ENCODE measurements at places on chromosomes 7 and 10.

- no peak for DNase-seq
These were observed 620 bp downstream of the BET1 start for GRCh38 chr7:94003446-94004023.

- no peak for DNase-seq
These were observed 315.6 kb upstream of the KCND2 start for GRCh38 chr7:119957335-119957734.

DNA sequence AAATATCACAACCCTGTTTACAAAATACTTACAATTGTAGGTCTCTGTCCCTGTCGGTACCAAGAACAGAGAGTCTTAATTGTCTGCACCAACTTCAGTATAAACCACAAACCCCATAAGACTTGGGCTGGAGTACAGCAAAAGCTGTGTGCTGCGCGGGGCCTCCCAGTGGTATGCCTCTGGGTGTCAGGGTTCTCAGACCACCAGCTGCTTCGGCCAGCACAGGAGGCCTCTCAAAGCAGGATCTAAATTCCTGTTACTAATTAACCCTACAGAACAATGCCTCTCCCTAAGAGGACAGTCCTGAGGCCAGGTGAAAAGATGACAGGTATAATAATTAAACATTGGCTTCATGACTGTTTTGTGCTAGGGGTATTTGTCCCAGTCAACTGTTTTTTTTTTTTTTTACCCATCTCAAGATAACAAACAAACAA, 957 bp upstream of the SVIL start:
- no peak for DNase-seq

GRCh38 chr7:79624336-79624735, 170.9 kb upstream of the MAGI2 start:
- no peak for DNase-seq

DNA sequence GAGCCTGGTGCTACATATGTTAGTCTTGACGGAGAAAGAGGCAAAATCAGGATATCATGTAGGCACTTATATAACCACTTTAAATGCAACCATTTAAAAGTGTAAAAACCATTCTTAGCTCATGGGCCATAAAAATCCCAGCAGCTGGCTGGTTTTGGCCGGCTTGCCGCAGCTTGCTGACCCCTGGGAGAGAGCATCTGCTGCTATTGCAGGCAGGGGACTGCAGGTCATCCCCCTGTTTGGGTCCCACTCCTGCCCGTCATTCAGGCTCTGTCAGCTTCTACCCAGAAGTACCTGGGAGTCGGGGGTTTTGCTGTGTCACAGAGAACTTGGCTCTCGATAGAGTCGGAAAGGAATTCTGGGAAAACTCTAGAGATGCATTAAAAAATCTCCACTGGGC, 187.4 kb downstream of the CUX1 start:
- no peak for DNase-seq

- no peak for DNase-seq
These were observed 15.5 kb downstream of the ELMO1 start for GRCh38 chr7:37433166-37433565.

DNA sequence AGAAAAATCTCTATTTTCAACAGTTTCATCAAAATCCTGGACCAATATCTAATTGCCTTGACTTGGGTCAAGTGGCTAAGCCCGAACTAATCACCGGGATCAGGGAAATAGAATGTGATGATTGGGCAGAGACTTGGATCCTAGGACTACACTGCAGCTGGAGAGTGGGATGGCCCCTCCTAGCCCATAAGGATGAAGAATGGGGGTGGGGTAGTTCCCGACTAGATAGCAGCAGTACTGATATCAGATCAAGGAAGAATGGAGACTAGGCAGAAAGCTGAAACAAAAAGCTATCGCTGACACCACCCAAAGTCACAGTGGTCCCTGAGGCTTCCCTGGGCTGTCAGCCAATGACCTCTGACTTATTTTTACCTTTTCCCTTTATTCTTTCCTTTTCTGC, 160.4 kb upstream of the PHYHIPL start:
- no peak for DNase-seq

DNA sequence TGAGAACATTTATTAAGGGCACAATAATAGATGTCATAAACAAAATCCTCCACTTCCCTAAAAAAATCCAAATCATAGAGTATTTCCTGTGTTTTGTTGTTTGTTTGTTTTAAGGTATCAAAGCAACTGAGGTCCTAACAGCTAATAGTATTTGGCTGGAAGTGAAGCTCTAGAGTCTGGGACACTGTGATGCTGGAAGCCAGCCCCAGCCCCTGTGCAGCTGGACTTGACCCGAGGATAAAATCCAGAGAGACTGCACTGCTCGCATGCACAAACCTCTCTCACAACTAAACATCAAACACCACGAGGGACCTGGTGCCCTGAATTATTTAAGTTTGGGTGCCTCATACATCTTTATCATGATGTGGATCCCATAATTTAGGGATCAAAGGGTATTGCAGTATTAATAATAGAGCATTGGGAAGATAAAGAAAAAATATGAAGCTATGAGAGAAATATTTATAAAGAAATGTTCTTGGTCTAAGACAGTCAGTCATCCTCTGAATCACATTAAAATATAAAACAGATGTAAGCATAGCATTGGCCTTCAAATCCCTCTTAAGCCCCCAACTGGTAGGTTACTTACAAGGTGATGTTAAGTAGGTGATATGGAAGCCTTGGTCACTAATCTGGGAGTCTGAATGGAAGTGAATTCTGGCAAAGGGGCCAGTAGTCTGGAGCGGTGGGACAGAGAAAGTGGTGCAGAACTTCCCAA, 44.4 kb downstream of the CUBN start:
- no peak for DNase-seq

- no peak for DNase-seq
These were observed 341.7 kb downstream of the GFRA1 start for GRCh38 chr10:115931309-115931708.

DNA sequence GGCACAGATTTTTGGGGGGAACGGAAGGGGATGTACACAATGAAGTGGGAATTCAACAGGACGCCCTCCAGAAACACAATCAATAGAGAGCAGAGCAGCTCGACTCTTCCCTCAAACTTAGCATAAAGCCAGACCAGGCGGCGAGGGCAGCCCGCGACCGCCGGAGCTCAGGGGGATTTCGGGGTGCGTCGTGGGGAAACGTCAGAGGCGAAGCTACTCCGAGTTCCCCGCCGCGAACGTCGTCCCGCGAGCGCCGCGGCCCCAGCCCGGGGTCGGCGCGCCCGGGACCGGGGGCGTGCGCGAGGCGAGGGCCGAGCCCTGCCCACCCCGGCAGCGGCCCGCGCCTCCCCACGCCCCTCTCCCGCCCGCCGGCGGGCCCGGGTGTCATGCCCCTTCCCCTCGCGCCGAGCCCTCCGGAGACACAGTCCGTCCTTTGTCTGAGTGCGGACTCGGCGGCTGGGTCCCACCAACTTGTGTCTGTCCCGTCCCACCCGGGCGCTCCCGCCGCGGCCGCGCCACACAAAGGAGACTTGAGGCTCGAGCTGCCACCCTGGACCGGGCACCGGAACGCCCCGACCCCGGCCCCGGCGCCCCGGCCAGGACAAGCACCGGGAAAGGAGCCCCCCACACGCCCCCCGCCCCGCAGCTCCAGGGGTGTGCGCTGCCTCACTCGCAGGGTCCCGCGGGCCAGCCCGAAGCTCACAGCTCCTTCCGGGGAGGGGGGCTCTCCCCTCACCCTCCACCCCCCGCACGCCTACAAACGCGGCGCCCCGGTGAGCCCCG, 634 bp downstream of the EZH2 start:
- DNase-seq, result peak; percentile 32

DNA sequence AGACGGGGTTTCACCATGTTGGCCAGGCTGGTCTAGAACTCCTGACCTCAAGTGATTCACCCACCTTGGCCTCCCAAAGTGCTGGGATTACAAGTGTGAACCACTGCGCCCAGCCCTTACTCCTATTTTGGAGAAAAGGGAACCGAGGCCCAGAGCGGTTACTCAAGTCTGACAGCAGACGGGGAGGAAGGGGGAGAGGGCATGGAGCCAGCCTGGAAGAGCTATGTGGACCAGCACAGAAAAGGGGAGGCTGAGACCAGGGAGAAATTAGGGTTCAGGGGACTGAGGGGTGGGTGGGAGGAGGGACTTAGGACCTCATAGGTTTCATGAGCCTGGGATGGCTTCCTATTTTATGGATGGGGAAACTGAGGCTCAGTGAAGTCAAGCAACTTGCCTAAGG, 1.5 kb downstream of the SFRP5 start:
- no peak for DNase-seq

- DNase-seq, result no peak
These were observed 153.3 kb downstream of the STK31 start for GRCh38 chr7:23863209-23863787.

- no peak for DNase-seq
These were observed 170.2 kb upstream of the HABP2 start for GRCh38 chr10:113382691-113383090.

DNA sequence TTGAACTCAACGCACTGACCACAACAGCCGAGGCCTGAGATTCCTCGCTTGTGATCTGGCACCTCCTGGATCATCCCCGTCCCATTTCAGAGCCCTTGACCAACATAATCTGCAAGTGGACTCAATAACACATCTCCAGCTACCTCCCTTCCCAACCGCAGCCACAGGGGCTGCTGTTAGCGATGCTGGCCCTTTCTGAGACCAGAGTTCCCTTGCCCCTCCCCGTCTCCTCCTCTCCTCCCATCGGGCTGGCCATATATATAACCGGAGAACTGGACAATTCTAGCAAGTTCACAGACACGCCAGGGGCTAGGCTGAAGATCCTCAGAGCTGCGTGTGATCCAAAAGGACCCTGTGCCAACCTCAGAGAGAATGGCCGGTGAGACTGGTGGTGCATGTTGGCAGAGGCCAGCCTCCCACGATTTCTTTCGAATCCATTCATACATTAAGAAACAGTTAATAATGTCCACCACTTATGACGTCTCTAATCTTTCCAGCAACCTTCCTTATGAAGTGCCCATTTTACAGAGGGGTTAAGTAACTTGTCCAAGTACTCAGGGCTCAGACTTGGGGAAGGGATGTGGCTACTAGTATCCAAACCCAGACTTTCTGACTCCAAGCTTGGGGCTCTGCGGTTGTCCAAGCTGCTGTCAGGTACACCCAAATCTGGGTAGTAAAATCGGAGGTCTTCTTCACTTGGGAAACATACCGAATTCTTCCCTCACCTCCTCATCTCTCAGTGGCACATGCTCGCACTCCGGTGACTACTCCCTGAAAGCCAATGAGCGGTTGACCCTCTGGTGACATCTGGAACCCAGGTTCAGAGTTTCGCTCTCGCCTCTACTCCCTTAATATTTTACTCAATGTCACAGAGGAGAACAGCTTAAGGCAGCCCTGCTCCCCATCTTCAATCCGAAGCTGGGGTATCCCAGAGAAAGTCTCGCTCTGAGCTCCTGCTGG, 11.2 kb upstream of the FEZF1 start:
- no peak for DNase-seq

GRCh38 chr10:119501690-119502089, 40.8 kb downstream of the RGS10 start:
- no peak for DNase-seq

DNA sequence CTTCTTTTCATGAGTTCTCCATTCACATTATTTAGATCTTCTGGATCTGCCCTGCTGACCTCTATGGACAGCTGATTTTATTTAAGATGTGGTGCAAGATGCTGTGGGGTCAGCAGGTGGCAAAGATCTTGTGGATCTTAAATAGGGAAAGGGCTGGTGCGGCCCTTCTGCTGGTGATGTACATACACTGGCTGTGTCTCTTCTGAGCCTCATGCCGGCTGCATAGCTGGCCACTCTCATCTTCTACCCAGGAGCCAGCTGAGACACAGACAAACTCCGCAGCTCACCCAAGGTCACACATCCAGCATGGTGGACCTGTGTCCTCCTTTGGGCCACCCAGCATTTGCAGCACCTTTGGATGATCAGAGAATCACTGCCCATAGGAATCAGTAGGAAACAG, 9.7 kb downstream of the RBP3 start:
- DNase-seq, result no peak

DNA sequence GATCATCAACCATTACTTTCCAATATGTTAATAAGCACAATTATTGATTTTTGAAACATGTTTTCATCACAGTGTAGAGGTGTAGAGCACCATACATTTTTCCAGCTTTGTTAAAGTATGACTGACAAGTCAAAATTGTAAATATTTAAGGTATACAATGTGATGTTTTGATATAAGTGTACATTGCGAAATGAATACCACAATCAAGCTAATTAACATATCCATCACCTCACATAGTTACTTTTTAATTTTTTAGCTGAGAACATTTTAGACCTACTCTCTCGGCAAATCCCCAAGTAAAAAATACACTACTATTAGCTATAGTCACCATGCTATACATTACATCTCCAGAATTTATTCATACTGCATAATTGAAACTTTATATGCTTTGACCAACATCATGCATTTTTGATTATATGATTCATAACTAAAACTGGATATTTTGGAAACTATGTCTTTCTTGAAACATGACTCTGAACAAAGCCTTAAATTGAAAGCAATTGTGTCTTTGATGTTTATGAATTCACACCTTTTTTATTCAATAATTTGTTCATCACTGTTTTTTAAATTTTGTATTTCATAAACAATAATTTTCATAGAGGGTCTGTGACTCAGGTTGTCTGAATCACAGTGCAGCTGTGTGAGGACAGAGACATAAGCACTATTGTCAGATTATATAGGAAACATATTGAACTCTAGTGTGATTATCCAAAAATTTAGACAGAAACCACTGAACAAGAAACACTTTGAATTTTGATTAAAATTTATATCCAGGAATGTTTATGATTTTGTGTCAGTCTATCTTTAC, 486.1 kb downstream of the SEMA3D start:
- no peak for DNase-seq

DNA sequence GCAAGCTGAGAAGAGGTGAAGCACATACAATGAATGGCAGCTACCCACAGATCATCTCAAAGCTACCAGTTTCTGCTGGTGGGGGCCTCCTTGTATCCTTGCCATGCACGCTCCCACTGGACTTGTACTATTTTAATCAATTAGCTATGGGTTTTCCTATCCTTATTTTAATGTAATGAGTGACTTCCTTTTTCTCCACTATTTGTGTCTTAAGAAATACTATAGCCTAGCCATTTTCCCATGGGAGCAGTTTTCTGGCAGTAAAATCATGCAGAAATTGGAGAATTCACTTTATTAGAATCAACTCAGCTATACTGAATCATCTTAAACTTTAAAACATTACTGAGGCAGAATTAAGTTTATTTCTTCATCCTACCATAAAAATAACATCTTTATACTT, 73.5 kb downstream of the CTNNA3 start:
- no peak for DNase-seq

- DNase-seq, result no peak
These were observed 59.9 kb downstream of the CACUL1 start for GRCh38 chr10:118694848-118695247.

All from ovary (tissue), 10 donors.